Right ventricle myocardium inferior (tissue), 1 donor: ENCODE measurements at places on chromosomes 13 and 19.

GRCh38 chr19:34926685-34927375 lies at the start of gene ZNF30:
TSS of gene ZNF30 (plus strand) at chr19:34926903. CDS start at chr19:34929948, 3,045 bp downstream.
- peak; percentile 96 for DNase-seq

GRCh38 chr13:26660185-26660584 lies 100.4 kb downstream of the GPR12 start:
- no peak for DNase-seq

DNA sequence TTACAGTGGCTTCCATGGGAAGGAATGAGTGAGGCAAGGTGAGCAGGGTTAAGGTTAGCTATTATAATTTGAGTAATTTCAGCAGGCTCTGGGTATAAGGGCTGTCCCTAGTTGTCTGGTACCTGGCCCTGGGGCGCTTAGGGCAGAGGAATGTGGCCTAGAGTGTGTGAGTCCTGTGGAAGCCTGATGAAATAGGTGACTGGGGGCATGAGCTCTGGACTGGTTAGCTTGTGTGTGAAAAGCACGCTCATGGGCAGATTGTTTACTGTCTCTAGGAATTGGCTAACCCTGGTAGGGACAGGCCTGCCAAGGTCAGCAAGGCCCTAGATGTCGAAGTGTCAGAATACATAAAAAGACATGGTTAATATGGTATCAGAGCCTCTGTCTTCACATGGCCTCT lies 42.5 kb downstream of the SPRYD7 start:
- DNase-seq = no peak

- DNase-seq = no peak
These were observed 10.6 kb upstream of the ZNF358 start for GRCh38 chr19:7505288-7505681.

DNA sequence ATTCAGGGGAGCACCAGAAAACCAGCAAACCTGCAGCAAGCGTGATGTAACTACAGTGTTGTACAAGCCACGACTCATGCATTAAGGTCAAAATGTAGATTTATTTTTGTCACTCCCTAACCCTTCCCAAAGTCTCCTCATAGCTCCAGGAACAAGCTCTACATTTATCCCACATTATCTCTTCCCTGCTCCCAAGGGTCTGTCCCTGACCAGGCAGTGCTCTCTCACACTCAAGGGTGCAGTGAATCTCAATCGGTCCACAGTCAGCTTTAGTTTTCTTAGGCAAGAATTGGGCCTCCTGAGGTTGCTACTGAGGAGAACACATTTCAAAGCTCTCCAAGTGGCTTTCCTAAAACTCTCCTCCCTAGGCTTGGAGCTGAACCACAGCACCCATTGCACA lies 219.4 kb downstream of the NHLRC3 start:
- no peak for DNase-seq

DNA sequence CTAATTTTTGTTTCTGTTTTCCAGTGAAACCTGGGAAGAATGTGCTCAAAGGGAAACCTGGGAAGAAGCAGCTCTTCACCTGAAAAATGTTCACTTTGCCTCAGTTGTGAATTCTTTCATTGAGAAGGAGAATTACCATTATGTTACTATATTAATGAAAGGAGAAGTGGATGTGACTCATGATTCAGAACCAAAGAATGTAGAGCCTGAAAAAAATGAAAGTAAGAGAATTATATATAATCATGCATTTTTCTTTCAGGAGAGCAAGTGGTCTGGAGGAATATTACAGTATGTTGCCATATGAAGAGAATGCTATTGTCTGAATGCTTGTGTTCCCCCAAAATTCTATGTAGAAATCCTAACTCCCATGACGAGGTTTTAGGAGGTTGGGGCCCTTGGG lies 3.4 kb downstream of the NUDT15 start:
- no peak for DNase-seq
